ENCODE measurements at places on chromosomes 4 and X.

GRCh38 chr4:185955826-185956543 lies 113.0 kb upstream of the TLR3 start:
- DNase-seq: no peak

GRCh38 chr4:80463509-80463908 lies 128.0 kb downstream of the CFAP299 start:
- DNase-seq: no peak

DNA sequence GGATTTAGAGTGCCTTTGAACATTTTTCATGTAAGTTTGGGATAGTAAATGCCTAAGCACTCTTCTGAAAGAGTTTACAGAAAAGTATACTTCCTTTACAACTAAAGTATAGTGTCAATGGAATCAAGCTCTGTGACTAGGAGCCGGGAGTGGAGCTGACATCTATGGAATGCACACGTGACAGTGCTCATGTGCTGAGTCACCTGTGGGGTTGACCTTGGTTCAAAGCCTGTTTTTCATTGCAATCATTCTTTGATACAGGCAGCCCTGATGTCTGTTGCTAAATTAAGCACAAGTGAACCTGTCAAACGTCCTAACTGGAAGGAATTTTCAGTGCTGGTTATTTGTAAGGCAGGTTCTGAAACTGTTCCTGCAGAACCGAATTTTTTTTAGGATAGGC lies 82.5 kb downstream of the GPAT3 start:
- DNase-seq: no peak

- no peak for DNase-seq
Observed at GRCh38 chrX:8813036-8813435, 11.9 kb upstream of the FAM9A start.

DNA sequence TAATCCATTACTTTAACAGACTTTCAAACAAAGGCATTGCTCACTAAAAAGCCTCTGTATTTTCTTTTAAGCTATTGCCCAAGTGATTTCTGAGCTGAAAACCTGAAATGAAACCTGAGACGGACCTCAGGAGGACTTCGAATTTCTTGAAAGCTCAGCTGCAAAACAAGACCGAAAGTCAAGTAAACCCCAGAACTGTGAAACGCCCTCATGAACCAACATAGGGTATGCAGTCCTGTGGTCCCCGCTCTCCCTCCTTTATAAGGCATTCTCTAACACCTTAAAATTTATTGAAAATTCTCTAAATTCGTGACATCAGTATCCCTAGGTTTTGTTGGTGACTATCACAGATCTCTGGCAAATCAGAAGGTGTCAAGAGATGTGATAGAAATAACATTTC lies 91.8 kb downstream of the SHISA3 start:
- DNase-seq: peak; percentile 62

- no peak for DNase-seq
Observed at GRCh38 chr4:166202991-166203390, 330.0 kb downstream of the TLL1 start.

DNA sequence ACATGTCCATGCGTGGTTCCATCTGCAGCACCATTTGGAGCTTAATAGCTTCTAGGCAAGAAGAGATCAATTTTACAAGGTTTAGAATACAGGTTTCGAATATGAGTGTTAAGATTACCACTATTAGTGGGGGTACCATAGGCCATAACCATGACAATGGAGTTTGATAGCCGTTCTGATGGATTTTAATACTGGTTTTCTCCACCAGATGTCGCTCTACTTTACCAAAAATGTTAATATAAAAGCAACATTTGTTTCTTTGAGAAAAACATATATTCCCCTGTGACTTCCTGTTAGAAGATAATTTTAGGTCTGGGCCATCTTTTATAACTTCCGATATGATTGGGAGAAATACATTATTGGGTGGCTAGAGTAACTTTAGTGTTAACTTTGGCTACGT lies 499.7 kb upstream of the POU3F4 start:
- no peak for DNase-seq

GRCh38 chr4:54566608-54567007 lies 91.1 kb upstream of the KIT start:
- no peak for DNase-seq

DNA sequence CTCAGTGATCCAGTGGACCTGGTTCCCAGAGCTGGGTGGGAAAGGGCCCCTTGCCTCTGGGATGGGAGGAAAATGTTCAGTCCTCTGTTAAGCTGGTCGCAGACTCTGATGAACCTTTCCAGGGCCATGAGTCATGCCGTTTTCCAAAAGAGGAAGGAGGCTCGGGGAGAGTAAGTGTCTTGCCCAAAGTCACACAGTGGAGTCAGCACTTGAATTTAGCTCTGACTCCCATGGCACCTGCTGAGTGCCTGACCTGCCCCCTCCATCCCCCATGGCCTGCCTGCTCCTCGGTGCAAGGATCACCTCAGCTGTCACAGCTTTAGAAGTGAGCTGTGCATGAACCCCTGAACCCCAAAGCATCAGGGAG lies 14.0 kb upstream of the KIAA0232 start:
- DNase-seq: no peak

- DNase-seq: no peak
Observed at GRCh38 chr4:7803992-7804755, 135.5 kb downstream of the AFAP1 start.

GRCh38 chr4:87498446-87498900 lies 30.7 kb downstream of the SPARCL1 start:
- DNase-seq: no peak

DNA sequence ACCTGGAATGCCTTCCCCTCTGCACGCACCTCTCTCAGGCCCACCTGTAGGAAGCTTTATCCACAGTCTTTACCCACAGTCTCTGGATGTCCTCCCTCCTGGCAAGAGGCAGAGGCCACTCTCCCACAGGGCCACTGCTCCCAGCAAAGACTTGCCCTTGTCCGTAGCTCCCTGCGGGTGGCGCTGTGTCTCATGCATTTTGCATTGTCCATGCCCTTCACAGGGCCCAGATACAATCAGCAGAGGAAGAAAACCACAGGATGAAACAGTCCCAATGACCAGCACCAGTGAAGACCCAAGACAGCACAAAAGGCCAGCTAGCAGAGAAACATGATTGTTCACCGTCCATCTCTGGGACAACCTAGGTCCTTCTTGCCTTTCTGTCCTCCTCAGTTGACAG lies 2.1 kb upstream of the NSG1 start:
- no peak for DNase-seq

- no peak for DNase-seq
Observed at GRCh38 chr4:38091636-38092035, 131.4 kb downstream of the PTTG2 start.

DNA sequence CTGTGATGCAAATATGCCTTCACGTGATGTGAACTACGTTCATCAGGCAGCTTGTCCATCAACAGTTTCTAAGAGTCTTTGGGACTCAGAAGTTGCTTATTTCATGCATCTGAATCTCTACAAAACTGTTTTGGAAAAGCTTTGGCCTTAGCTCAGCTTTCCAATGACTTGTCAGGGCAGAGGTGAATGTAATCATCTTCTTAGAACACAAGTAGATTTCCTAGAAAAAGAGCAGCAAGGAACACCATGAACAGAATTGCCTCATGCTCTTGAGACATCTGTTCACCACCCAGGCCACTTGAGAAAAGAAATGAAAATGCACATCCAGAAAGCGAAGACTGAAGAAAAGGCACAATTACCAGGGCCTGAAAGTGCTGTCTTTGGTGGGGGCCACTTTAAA lies 105.8 kb upstream of the PDHA1 start:
- no peak for DNase-seq

DNA sequence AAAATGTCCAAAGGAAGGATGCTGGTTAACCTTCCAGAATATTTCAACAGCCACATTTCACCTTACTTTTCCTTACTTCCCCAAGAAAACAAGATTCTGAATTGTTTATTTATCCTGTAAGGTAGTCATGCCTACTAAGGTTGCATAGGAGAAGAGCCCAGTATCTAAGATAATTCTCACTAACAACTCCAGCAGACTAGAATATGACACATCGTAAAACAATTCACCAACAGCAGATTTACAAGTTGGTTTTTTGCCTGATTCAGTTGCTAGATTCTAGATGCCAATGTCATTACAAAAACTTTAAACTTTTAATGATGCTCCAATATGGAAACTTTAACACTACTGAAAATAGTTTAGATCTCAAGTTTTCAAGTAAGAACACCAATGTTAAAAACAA lies 176.4 kb downstream of the IL13RA2 start:
- no peak for DNase-seq

DNA sequence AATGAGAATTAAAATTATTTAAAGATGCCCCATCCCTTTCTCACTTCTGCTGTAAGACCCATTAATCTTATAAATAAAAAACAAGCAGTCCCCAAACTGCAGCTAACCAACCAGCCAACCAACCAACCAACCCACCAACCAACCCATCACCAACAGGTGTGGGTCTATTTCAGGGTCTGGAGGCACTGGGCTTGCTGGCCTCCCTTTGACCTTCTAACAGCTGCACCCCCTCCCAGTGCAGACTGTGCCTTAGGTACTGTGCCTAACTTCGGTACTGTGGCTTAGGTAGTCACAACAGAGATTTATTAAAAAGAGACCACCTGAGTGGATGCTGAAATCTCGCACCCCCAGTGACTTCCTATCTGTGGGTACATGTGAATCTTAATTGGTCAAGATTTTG lies 128.1 kb downstream of the SORBS2 start:
- DNase-seq: no peak

GRCh38 chr4:183443655-183444213 lies 702 bp upstream of the CDKN2AIP start:
- no peak for DNase-seq

DNA sequence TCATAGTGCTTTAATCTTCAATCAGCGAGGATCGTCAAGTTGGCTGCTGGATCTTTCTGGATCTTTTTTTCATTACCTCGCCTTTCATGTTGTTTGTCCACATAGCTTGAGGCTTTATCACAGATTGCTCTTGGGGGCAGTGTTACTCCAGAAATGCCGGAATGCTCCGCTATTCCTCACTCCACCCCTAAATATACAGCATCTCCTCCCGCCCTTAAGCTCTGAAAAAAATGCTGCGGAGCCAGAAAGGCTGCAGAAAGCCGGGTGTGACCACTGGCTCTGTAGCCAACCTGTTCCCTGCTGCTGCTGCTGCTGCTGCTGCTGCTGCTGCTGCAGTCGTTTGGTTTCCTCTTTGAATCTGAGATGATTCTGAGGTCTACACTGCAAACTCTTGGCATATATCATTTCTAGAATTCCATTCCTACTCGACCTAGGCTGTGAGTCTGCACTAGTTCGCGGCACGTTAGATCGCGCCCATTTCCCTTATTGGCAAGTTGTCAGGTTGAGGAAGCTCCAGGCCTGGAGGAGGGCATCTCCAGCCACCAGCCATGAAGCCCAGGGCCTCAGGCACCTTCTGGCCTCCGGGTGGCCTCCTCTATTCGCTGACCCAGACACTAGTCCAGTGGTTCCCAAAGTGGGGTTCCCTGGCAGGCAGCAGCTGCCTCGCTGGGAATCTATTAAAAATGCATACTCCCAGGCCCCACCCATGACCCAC lies 34.2 kb downstream of the WDR13 start:
- peak; percentile 65 for DNase-seq
